T-helper 2 cell treated with Interferon-gamma antibody and Interleukin-4, amounts not matched to agents 5 μg/mL and 100 μg/mL, for 36 hours (primary cell): ENCODE measurements at places on chromosomes 3 and 15.

GRCh38 chr3:133758964-133759739 lies 13.0 kb downstream of the TF start:
- peaks cover 6% of the 10 kb centered on the region for H3K27me3 ChIP-seq
- DNase-seq, result no peak
- H3K4me1 ChIP-seq, result no peaks in the 10 kb centered on the region
- no peak overlapping the region for H3K4me3 ChIP-seq

- no peaks in the 10 kb centered on the region for H3K27me3 ChIP-seq
- no peaks in the 10 kb centered on the region for H3K4me1 ChIP-seq
- no peaks in the 10 kb centered on the region for H3K36me3 ChIP-seq
- no peak for DNase-seq
- H3K4me3 ChIP-seq, result no peak overlapping the region
- no peak overlapping the region for H3K27ac ChIP-seq
These were observed 509.9 kb downstream of the OCA2 start for GRCh38 chr15:27589260-27589659.

- peaks cover 18% of the 10 kb centered on the region for H3K27me3 ChIP-seq
- no peak for DNase-seq
- H3K27ac ChIP-seq, result no peak overlapping the region
- H3K4me3 ChIP-seq, result no peak overlapping the region
- H3K4me1 ChIP-seq, result peaks cover 4% of the 10 kb centered on the region
- no peaks in the 10 kb centered on the region for H3K36me3 ChIP-seq
These were observed 1.1 kb downstream of the PAK6 start for GRCh38 chr15:40239693-40240618.

DNA sequence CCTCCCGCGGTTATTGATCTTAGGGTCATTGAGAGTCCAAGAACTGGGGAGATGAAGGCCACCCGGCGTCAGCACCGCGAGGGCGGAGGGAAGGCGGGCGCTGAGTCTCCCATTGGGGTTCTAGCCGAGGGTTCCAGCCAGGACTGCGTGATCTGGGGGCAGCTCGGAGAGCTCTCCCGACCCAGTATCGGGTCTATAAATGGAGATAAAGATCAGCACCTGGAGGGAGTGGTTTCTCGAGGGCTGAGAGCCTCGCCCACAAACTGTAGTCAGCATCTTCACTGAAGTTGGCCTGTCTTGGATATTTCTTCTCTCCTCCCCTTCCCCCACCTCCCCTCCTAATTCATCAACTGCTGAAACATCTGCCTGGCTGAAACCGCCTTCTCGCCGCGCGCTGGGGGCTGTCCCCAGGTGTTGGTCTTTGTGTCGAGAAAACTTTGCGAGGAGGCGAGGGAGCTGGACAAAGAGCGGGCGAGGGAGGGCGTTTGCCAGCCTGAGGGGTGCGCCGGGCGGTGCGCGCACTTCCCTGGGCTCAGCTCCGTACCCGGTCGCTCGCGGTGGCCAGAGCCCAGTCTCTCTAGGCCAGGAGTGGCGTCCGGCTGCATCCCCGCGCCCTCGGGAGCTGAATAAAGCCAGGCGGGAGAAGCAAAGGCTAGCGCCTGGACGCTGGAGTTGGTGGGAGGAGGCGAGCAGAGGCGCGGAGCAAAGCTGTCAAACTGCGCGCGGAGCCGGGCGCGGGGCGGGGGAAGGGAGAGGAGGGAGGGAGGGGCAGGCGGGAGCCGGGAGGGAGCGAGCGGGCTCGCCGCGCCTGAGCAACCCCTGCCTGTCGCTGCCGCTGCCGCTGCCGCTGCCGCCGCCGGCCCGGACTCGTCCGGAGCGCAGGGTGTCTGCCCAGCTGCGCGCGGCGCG lies at the start of gene ST8SIA2:
TSS of gene ST8SIA2 (plus strand) at position 811 of the 909 bp plus-strand sequence. CDS start 184 bp downstream, outside the sequence.
- H3K4me3 ChIP-seq, result peak within 1 kb of the TSS; percentile 25
- peaks cover 66% of the 10 kb centered on the region for H3K27me3 ChIP-seq
- H3K27ac ChIP-seq, result no peak within 1 kb of the TSS
- DNase-seq, result no peak
- H3K36me3 ChIP-seq, result no peaks in the 10 kb centered on the region

- H3K36me3 ChIP-seq, result no peaks in the 10 kb centered on the region
- H3K4me1 ChIP-seq, result peaks cover 9% of the 10 kb centered on the region
- no peak overlapping the region for H3K27ac ChIP-seq
- peaks cover 9% of the 10 kb centered on the region for H3K27me3 ChIP-seq
- DNase-seq, result no peak
These were observed 42.9 kb downstream of the RGMA start for GRCh38 chr15:93046120-93046519.

GRCh38 chr3:20320489-20320888 lies 134.5 kb upstream of the SGO1 start:
- H3K36me3 ChIP-seq, result no peaks in the 10 kb centered on the region
- no peak overlapping the region for H3K4me3 ChIP-seq
- no peak for DNase-seq
- H3K27me3 ChIP-seq, result no peaks in the 10 kb centered on the region
- H3K27ac ChIP-seq, result no peak overlapping the region

- DNase-seq, result no peak
- peaks cover 53% of the 10 kb centered on the region for H3K36me3 ChIP-seq
- H3K4me1 ChIP-seq, result peaks cover 29% of the 10 kb centered on the region
- no peak overlapping the region for H3K27ac ChIP-seq
These were observed 61.9 kb downstream of the EIF3J start for GRCh38 chr15:44598892-44599291.

DNA sequence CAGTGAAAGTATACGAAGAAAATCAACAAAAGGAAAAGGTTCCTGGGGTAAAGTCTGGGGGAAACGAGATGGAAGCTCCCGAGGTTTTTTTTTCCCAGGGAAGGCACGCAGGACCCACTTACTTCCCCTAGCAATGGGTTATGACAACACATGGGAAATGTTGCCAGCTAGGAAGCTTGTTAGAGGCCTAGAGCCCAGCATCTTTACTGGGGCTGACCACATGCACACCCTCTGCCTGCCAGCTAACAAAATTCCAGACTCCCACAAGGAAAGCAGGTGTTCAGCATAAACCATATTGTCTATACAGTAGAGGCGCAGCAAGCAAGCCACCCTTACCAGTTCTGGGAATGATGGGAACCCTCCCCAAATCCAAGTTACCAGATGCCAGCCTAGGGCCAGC lies 258.8 kb upstream of the NR2E3 start:
- no peak overlapping the region for H3K27ac ChIP-seq
- no peaks in the 10 kb centered on the region for H3K36me3 ChIP-seq
- no peak for DNase-seq

GRCh38 chr3:134974624-134975023 lies 179.6 kb downstream of the EPHB1 start:
- no peak for DNase-seq
- no peaks in the 10 kb centered on the region for H3K27me3 ChIP-seq
- no peaks in the 10 kb centered on the region for H3K4me1 ChIP-seq
- H3K36me3 ChIP-seq, result no peaks in the 10 kb centered on the region
- H3K27ac ChIP-seq, result no peak overlapping the region

GRCh38 chr3:146466604-146467003 lies 2.8 kb downstream of the PLSCR2 start:
- no peak for DNase-seq
- no peak overlapping the region for H3K27ac ChIP-seq
- H3K4me3 ChIP-seq, result no peak overlapping the region
- H3K4me1 ChIP-seq, result peaks cover 19% of the 10 kb centered on the region
- no peaks in the 10 kb centered on the region for H3K36me3 ChIP-seq

GRCh38 chr3:60542995-60543394 lies 708.3 kb downstream of the FHIT start:
- H3K4me3 ChIP-seq, result no peak overlapping the region
- no peak overlapping the region for H3K27ac ChIP-seq
- no peaks in the 10 kb centered on the region for H3K36me3 ChIP-seq
- no peak for DNase-seq
- no peaks in the 10 kb centered on the region for H3K4me1 ChIP-seq
- peaks cover 3% of the 10 kb centered on the region for H3K27me3 ChIP-seq

DNA sequence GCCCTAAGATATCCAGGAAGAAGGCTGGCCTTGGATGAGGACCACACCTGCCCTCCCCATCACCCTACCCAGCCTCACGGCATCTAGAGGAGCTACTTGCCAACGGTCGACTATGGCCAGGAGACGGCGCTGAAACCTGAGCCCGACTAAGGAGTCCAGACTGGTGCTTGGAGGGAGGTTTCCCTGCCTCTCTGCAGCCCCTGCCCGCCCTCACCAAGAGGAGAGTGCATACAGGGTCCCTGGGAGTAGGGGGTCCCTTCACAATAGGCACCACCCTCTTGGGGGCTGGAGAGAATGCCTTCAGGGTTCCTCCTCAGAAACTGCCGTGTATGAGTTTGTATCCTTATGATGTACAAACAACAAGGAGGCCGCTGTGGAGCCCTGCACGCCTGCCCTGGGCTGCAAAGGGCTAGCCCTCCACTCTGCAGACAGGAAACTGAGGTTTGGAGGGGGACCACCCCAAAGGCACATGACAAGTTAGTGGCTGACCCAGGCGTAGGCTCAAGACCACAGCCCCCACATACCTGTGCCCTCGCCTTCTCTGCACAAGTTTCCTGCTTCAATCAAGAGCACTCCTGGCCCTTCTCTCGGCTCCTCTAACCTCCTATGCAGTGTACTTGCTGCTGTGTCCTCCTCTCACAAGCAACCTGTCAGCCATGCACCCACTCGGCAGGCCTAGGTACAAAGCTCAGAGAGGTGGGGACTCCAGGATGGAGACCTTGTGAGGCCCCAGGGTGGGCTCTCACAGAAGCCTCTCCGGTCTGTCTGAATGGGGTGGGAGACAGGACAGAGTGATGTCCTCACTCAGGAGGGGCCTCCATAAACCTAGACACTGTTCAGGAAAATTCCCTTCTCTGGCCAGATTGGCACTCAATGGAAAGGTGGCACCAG lies 7.4 kb downstream of the KLF15 start:
- no peak for DNase-seq
- no peaks in the 10 kb centered on the region for H3K36me3 ChIP-seq
- H3K27ac ChIP-seq, result no peak overlapping the region
- H3K4me3 ChIP-seq, result no peak overlapping the region
- H3K4me1 ChIP-seq, result no peaks in the 10 kb centered on the region

- H3K4me3 ChIP-seq, result no peak overlapping the region
- H3K27me3 ChIP-seq, result no peaks in the 10 kb centered on the region
- no peak for DNase-seq
- H3K36me3 ChIP-seq, result no peaks in the 10 kb centered on the region
- no peak overlapping the region for H3K27ac ChIP-seq
These were observed 7.7 kb downstream of the STRA6 start for GRCh38 chr15:74194572-74195559.

GRCh38 chr3:176431038-176431418 lies 766.3 kb downstream of the TBL1XR1 start:
- no peaks in the 10 kb centered on the region for H3K4me1 ChIP-seq
- no peak overlapping the region for H3K27ac ChIP-seq
- no peak for DNase-seq
- no peaks in the 10 kb centered on the region for H3K36me3 ChIP-seq
- H3K27me3 ChIP-seq, result no peaks in the 10 kb centered on the region

GRCh38 chr15:51260202-51260601 lies 78.2 kb downstream of the CYP19A1 start:
- no peak overlapping the region for H3K27ac ChIP-seq
- H3K27me3 ChIP-seq, result no peaks in the 10 kb centered on the region

DNA sequence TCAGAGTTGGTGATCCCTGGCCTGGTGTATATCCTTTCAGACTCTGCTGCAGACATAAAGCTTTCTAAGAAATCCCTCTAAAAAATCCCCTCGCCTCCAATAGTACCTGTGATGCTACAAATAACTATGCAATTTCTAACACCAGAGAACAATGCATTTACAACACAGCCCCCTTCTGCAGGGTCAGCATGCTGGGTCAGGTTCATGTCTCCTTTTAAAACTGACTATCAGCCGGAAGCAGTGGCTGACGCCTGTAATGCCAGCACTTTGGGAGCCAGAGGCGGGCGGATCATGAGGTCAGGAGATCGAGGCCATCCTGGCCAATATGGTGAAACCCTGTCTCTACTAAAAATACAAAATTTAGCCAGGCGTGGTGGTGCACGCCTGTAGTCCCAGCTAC lies 77.0 kb upstream of the SPATA12 start:
- H3K27me3 ChIP-seq, result no peaks in the 10 kb centered on the region
- no peak overlapping the region for H3K27ac ChIP-seq
- no peak overlapping the region for H3K4me3 ChIP-seq
- no peak for DNase-seq
- H3K36me3 ChIP-seq, result no peaks in the 10 kb centered on the region

GRCh38 chr15:81766829-81767475 lies 278.9 kb downstream of the MEX3B start:
- no peak overlapping the region for H3K27ac ChIP-seq
- no peak overlapping the region for H3K4me3 ChIP-seq
- H3K27me3 ChIP-seq, result no peaks in the 10 kb centered on the region
- no peaks in the 10 kb centered on the region for H3K36me3 ChIP-seq

GRCh38 chr3:53478921-53479664 lies 15.3 kb upstream of the CACNA1D start:
- no peak for DNase-seq
- no peak overlapping the region for H3K4me3 ChIP-seq
- H3K4me1 ChIP-seq, result no peaks in the 10 kb centered on the region
- no peak overlapping the region for H3K27ac ChIP-seq
- no peaks in the 10 kb centered on the region for H3K36me3 ChIP-seq

DNA sequence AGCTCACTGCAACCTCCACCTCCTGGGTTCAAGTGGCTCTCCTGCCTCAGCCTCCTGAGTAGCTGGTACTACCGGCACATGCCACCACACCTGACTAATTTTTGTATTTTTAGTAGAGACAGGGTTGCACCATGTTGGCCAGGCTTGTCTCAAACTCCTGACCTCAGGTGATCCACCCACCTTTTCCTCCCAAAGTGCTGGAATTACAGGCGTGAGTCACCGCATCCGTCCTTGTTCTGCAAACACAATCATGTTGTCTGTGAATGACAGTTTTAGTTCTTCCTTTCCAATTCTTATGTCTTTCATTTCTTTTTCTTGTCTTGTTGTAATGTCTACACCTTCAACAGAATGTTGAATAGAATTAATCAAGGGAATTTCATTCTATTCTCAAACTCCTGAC lies 16.3 kb upstream of the SMCO1 start:
- peaks cover 7% of the 10 kb centered on the region for H3K36me3 ChIP-seq
- peaks cover 16% of the 10 kb centered on the region for H3K4me1 ChIP-seq
- no peak overlapping the region for H3K4me3 ChIP-seq
- DNase-seq, result no peak

DNA sequence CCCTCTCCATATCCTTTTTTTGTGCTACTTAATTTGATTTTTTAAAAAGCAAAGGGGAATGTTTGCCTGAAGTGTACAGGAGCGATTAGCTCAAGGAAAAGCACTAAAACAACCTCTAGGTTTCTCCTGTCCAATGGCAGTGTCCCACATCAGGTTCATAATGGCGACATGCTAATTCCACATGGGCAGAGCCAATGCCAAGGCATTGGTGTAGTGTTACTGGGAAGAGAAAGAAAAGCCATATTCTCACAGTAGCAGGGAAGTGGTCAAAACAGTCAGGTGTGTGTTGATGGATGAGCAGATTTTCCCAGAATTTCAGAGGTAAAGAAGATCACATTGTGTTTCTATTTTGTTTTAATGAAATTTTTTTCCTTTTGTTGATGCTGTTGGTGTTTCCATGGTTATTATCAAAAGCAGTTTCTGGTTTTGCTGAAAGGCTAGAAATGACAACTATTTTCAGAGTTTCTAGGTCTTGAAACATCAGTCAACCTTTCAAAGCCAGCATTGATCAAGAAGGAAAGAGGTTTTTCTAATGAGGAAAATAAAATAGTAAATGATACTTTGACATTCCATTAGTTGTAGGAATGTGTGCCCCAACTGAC lies 65.2 kb downstream of the FNDC3B start:
- H3K27me3 ChIP-seq, result no peaks in the 10 kb centered on the region
- H3K4me3 ChIP-seq, result no peak overlapping the region
- DNase-seq, result no peak
- peaks cover 70% of the 10 kb centered on the region for H3K4me1 ChIP-seq
- H3K27ac ChIP-seq, result no peak overlapping the region
